ENCODE measurements at places on chromosomes 5 and 9.
A peak's percentile ranks its signal among the peaks of the same experiment; 100 is the strongest.

DNA sequence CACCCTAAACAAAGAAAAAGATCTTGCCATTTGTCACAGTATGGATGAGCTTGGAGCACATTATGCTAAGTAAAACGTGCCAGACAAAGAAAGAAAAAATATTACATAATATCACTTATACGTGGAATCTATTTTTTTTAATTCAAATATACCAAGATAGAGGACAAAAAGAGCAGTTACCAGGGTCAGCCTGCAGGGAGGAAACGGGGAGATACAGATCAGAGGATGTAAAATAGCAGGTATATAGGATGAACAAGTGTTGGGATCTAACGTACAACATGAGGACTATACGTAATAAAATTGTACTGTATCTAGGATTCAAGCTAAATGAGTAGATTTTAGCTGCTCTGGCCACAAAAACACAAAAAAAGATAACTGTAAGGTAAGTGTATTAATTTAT lies 247.5 kb downstream of the TMEM161B start:
- no peak for DNase-seq

DNA sequence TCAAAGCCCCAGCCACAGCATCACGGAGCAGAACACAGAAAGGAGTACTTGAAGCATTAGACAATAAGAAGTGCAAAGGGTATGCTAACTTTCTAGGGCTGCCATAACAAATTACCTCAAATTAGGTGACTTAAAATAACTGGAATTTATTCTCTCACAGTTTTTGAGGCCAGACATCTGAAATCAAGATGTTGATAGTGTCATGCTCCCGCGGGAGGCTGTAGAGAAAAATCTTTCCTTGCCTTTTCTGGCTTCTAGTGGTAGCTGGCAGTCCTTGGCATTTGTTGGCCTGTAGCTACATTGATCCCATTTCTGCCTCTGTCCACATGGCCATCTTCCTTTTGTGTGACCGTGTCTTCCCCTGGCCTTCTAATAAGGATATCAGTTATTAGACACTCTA lies 51.9 kb upstream of the SPDL1 start:
- DNase-seq = no peak

GRCh38 chr5:40410964-40411635 lies 268.6 kb upstream of the PTGER4 start:
- no peak for DNase-seq

DNA sequence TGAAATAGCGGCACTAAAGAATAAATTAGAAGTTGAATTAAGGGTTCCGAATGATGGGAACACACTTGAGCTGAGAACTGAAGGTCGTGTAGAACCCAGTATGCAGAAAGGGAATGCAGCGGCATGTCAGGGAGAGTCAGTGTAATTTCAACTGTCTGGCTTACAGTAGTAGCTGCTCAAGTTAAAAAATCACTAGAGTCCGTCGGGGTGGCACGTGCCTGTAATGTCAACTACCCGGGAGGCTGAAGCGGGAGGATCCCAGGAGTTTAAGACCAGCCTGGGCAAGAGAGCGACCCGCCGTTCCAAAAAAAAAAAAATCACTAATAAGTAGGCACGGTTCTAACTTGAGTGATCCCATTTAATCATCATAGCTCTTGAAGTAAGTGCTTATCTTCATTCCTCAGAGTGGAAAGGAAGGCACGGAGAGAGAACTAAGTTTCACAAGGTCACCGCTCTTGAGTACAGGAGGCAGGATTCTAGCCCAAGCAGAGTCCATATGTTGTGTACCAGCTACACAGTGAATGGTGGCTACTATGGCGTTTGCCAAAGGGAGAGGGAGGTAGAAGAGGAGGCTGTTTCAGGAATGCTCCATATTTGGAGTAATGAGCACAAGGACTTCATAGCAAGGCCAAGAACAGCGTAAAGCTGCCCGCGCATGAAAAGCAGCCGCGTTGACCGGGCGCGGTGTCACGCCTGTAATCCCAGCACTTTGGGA lies 831 bp downstream of the RMRP start:
- no peak for DNase-seq

GRCh38 chr9:16100537-16101091 lies 547.8 kb downstream of the CCDC171 start:
- peak; percentile 53 for DNase-seq

- no peak for DNase-seq
These were observed 510.2 kb downstream of the RASEF start for GRCh38 chr9:82552784-82553183.

DNA sequence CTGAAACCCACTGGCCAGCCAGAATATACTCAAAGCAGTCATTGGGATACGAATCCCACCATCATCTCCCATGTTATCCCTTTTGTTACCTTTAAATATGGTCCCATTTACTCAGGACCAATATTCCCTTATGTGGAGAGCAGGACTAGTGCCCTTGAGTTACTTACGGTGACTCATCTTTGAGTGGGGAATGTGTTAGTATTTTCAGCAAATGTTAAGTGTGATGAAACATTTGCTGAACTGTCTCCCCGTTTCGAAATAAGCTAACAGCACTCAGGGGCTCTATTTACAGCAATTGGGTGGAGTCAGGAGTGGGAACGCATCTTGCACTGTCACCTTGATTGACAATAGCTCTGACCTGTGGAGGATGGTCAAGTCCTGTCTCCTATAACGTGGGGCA lies 67.4 kb downstream of the CTSL start:
- DNase-seq = no peak

GRCh38 chr5:2806176-2806575 lies 54.7 kb upstream of the IRX2 start:
- no peak for DNase-seq

DNA sequence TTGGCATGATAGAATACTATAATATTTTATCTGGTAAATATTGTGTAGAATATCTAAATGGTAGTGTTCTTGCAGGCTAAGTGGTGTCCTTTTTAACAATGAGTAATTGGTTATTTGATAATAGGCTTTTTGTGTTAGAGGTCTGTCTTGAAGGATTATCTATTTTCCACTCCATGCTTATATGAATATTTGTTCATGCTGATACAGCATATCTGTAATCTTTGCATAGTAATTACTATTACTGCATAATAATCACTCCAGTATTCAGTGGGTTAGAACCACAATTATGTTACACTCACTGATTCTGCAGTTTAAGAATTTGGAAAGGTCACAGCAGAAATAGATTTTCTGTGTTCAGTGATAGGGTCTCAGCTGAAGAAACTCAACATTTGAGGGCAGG lies 1229.9 kb downstream of the MAT2B start:
- no peak for DNase-seq

GRCh38 chr5:109242518-109242917 lies 167.3 kb downstream of the PJA2 start:
- no peak for DNase-seq

DNA sequence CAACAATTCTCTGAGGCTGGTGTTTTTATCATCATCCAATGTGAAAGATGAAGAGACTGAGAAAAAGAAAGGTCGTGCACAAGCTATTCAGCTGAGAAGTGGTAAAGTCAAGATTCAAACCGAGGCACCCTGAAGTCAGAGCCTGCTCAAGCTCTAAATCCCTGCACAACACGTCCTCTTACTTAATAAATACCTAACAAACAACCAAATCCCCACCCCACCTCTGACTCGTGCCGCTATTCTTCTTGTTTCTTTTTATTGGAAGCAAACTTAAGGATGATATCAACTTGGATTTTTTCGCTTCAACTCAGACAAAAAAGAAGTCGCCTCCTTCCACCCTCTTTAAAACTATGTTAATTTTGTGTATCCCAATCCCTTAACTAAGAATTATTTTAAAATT lies 140.2 kb downstream of the CEP120 start:
- DNase-seq = no peak

GRCh38 chr5:37918424-37918823 lies 78.6 kb upstream of the GDNF start:
- DNase-seq = no peak

Data from adrenal gland (tissue), 19 donors.